ENCODE measurements at places on chromosomes 5 and 9.

DNA sequence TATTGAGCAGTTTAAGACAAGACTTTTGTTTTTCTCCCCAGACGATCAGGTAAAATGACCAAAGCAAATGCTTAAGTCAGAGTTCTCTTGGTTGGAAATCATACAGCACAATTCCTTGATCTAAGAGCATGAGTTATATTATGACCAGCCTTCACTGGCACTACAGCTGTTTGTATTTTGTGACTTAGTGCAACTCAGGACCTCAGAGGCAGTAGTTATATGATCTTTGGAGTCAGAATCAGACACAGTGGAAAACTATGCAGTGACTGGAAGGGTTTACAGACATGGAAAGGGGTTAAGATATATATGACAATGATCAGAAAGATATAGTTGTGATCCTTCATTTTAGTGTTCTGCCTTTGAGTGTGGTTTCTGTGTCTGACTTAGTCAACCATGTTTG is 24.3 kb downstream of the RAD23B start:
- DNase-seq = no peak

DNA sequence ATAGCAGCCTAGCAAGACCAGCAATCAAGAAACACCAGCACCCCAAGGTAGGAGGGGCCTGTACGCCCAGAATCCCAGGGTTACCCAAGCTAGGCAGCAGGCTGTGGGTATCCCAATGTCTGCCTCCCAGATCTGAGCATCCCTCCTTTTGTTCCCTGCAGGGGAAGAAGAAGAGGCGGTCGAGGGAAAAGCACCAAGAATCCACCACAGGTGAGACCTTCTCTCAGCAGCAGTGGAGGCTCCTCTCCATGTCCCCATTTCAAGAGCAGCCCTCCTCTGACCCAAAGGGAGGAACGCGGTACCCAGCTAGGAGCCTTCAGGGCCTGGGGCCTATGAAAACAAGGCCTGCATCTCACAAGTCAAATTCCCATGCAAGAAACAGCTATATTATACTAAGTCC is 28.9 kb downstream of the TCF7 start:
- no peak for DNase-seq

GRCh38 chr5:164336906-164337305 is 831.5 kb downstream of the MAT2B start:
- no peak for DNase-seq

DNA sequence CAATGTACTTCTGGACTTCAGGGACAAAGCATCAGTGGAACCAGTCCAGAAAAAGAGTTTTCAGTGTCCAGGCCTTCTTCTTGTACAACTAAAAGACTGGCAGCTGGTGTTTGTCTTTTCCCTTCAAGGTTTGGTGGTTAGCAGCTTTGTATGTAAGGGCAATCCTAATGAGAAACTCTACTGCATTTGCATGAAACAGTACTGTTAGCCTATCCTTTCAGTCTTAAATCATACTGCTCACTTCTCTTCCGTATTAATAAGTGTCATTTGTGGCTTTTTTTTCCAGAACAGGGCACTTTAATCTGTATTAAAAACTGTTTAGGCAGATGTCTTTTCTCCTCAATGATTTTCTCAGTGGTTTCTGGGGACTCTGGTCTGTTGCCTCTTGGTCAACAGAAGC is 48.9 kb downstream of the FAM174A start:
- DNase-seq = no peak

GRCh38 chr5:34007201-34007620 is 639 bp downstream of the AMACR start:
- DNase-seq = peak; percentile 34

DNA sequence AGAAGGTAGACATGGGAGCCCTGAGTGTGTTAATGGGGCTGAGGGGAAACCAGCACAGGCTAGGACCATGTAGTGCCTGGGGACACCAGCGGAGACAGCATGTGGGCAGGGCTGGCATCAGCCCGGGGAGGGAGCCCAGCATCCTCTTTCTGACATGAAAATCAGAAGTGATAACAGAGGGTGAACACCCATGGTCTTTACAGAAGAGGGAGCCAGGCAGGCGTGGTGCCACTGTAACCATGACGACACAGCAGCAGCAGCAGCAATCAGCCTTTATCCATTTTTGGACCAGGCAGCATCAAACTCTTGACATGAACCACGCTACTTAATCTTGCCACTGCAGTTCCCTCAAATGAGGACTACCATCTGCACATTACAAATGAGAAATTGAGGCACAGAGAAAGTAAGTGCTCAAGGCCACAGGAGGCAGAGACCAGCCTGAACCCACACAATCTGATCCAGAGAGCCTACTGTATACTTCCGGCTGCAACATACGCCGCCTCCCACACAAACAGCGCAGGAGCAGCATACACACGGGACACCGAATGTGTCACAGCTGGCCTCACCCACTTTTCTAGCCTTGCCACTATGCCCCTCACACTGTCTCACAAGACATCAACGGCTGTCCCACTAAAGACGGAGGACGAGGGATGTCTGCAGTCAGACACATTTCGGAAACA is 23.8 kb downstream of the CAMSAP1 start:
- no peak for DNase-seq

GRCh38 chr5:65157906-65158603 is 323.7 kb downstream of the ADAMTS6 start:
- no peak for DNase-seq

DNA sequence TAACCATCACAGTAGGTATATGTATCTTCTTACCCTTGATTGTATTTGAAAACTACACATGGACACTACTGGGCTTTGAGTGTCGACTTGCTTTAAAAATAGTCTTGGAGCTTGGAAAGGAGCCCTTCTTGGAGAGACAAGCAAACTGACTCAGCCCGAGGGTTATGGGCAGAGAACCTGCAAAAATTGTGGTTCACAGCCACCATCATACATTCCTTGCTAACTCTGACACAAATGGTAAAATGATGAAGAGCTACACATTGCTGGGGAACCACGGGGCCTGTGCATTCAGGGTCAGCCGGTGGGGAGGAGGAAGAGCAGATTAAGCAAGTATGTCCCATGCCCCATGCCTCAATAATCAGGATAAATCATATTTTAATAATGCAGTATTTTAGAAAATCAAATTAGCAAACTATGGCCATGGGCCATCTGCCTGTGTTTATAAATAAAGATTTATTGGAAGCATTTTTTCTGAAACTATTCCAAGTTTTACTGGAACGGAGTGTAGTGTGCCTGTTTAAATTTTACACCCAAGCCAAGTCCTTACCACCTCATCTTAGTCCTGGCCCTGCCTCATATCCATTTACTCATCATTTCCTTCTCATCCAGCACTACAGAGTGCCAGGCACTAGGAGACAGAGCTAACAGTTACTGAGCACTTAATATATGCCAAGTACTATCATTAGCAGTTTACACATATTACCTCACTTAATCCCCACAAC is 195.7 kb downstream of the PALM2AKAP2 start:
- no peak for DNase-seq

- no peak for DNase-seq
These were observed 43.9 kb upstream of the EGFL7 start for GRCh38 chr9:136618580-136619547.

DNA sequence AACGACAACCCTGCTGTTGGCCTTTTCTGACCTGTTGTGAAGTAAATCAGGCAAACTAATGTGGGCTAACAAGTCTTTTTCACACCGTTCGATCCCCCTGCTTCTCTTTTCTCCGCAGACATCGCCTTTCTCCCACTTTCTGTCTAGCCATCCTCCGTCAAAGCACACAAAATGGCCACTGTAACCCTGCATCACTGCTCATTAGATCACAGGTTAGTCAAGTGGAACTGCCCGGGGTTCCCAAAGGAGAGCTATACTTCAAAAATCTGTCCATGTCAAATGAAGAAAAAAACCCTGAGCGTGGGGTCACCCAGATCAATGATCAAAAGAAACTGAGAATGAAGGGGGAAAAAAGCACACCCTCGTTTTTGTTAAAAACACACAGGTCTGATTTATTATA is 212.1 kb downstream of the ARL15 start:
- DNase-seq = no peak

DNA sequence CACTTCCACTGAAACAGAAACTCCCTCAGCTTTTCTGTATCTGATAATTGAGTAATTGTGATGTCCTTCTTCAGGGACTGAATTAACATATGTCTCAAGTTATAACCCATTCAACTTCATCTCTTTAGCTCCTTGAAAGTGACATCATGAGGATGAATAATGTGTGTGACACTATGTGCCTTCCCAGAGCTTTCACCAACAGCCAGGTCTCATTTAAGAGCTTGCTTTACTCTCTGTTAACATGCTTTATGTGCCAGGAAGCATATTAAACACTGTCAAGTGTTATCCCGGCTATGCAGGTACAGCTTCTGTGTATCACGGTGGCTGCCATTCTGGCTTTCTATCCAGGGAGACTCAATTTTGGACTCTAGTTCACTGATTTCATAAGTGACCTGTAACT is 799.9 kb downstream of the CDH12 start:
- no peak for DNase-seq

- no peak for DNase-seq
These were observed 27.5 kb upstream of the IRX4 start for GRCh38 chr5:1910081-1910760.

DNA sequence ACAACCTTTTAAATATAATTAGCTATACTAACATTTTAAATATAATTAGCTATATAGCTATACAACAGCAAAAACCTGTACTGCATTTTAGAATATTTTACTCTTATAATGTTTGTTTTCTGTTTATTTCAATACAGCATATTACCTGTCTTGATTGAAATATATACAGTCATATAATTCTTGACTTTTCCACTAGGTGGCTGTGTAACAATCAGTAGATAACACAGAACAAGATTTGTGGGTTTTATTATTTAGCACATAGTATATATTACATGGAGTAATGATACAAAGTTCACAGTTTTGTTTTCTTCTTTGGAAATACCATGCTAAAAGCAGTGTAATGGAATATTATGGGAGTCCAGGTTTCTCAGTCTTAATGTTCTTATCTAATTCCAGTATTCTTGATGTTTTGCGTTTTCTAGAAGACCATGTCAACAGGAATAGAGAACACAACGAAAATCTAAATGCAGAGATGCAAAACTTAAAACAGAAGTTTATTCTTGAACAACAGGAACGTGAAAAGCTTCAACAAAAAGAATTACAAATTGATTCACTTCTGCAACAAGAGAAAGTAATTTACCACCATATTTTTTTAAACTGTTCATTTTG is 13.3 kb downstream of the HMMR start:
- DNase-seq = no peak

- DNase-seq = no peak
These were observed 890.4 kb downstream of the EFNA5 start for GRCh38 chr5:106780355-106780754.

- DNase-seq = peak; percentile 56
These were observed 27.0 kb upstream of the ERGIC1 start for GRCh38 chr5:172806897-172807672.

DNA sequence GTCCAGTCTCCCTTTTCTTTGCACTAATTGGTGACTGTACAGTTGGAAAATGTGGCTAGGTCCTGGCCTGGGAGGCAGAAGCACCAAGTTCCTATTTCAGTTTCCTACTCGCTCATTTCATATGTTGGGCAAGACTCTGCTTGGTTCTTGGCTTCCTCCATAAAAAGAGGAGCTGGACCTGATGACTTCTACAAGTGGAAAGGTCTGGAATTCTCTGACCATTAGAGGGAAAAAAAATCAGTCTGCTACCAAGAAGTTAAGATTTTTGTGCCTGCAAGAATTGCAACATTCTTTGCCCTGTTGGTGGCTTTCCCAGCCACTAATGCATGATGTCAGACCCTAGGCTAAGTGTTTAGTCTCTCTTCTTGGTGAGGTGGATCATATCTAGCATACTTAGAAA is 91.5 kb downstream of the WDR41 start:
- DNase-seq = no peak
